ENCODE measurements at places on chromosomes 16 and 17. TPM values are rescaled to one million over a fixed set of nuclear protein-coding genes. Genes with fewer than 3 reads are reported as not detected.

DNA sequence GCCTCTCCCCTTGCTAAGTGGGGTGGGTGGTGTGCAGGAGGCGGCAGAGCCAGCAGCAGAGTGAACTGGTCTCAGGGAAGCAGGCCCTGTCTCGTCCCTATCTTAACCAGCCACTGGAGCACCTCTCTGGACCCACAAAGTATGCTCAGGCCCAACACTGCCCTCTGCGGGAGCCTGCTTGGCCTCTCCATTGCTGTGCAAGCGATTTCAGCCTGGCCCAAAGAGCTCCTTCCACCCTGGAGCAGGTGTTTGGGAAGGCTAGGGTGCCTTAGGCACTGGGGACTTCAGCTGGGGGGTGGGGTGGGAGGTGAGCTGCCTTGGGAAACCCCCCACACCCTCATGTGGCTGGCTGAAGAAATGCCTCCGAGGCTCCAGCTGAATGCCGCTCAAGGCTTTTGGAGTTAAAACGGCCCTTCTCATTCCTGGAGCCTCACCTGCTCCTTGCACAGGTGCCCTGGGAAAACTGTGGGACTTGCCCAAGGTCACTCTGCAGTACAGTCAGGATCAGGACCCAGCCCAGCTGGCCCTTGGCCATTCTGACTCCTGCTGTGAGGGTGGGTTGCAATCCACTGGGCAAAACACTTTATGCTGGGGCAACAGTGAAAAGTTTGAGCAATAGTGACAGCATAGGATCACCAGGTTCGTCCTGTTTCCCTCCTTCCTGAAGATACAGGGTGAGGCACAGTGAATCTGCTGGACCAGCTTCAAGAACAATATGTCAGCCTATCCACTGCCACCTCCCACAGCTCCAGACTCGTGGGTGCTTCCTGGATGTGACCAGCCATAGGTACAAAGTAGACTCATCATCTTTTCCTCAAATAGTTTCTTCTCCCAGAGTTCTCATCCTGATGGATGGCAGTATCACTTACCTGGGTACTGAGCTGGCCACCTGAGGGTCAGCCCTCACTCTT lies 5.9 kb upstream of the UBE2O start:
- DNase-seq: peak; percentile 86

DNA sequence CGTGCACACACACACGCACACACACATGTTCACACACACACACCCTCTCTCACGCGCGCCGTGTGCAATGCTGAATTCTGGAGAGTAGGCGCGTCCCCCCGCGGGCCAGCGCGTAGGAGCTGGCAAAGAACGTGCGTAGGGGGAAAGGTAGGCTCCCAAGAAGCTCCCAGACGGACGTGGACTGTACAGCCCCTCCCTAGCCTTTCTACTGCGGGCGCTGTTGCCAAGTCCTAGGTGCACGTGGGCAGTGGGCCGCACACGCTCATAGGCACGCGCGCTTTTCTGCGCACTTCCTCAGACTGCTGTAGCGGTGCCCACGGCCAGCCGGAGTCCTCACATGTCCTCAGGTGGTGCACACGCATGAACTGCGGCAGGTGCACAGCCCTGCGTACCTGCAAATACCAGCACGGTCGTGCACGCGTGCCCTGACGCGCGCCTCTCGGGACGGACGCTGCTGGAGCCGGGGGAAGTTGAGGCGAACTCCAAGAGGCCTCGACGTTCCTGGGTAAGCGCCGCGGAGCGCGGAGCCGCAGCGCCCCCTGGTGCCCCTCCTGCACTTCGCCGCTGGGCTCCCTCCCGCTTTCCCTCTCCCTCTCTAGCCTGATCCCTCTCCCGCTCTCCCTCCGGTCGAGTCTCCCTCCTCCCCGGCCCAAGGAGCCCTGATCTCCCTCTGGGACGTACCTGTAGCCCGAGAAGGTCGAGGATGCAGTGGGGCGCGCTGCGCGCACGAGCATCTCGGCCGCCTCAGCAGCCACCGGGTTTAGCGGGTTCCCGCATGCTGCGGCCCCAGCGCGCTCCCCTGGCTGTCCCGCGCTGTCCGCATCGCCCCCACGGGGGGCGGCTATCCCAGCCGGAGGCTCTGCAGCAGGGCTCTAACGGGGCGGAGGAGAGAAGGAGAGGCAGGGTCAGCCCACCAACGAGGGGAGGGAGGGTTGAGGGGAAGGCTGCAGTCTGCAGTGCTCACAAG lies 749 bp downstream of the GRIN2A start:
- DNase-seq: peak; percentile 73

TK1 gene
- 2.3 TPM for total RNA-seq

GRCh38 chr17:42017866-42018200 lies 594 bp upstream of the DNAJC7 start:
- no peak for DNase-seq

CDH3 gene
- 5.0 TPM for total RNA-seq

G6PC1 gene
- total RNA-seq: not detected

PRSS33 gene
- not detected for total RNA-seq

DNA sequence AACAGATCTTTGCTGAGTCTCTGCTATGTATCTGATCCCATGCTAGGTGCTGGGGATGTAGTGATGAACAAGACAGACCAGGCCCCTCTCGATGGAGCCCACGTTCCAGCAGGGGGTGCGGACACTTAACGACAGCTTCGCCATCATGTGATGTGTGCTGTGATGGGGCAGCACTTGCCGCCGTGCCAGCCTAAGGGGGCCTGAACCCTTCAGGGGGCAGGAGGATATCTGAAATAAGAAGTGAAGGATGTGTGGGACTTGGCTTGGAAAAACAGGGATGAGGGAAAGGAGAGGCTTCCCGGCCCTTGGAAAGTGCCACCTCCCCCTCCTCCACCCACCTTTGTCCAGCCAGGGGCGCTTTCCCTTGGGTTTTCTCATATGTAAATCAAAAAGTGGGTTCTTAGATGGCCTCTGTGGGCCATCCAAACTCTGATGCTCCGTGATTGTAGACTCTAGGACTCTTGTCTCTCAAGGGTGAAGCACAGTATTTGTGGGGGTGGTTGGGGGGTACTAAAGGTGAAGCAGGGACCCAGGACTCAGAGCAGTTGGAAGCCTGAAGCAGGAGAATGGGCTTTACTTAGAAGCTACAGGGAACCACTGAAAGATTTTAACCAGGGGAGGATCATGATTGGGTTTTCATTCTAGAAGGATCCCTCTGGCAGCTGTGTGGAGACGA lies 4.0 kb upstream of the DLX3 start:
- DNase-seq: no peak

GP1BA gene
- not detected for total RNA-seq

DNA sequence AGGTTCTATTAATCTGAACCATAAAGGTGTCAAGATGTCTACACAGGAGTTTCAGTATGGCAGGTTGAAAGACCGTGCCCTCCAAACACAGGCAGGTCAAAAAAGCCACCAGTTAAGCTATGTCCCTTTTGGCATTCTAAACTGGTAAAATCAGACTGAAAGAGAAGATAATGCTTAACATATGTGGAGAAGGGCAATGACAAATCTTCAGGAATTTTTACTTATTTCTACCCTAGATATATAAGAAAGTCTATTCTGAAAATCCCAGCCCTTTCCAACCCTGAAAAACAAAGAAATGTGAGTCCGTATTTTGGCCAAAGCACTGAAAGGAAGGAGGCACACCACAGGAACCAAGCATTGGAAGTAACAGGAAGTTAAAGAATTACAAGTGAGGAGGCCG lies 16.5 kb downstream of the AP1G1 start:
- DNase-seq: no peak

- DNase-seq: no peak
Measured at GRCh38 chr17:12034538-12034937, 13.9 kb downstream of the MAP2K4 start.
